ENCODE measurements at places on chromosomes 2 and 18. TPM values are rescaled to one million over a fixed set of nuclear protein-coding genes. Genes with fewer than 3 reads are reported as not detected.

RUFY4 gene
- not detected for total RNA-seq

TGFA gene
- total RNA-seq, result 36.4 TPM

SLC11A1 gene
- 0.35 TPM for total RNA-seq

IL1RN gene
- 5.0 TPM for total RNA-seq

COL4A3 gene
- 2.2 TPM for total RNA-seq

BMP10 gene
- not detected for total RNA-seq

FBXO48 gene
- 1.2 TPM for total RNA-seq

ERFE gene
- total RNA-seq, result 18.3 TPM

EIF5B gene
- 53.4 TPM for total RNA-seq

GLB1L gene
- total RNA-seq, result 10.8 TPM

SFTPB gene
- total RNA-seq, result not detected

NRP2 gene
- total RNA-seq, result 25.5 TPM

KCNS3 gene
- total RNA-seq, result 28.8 TPM

UGT1A8 gene
- total RNA-seq, result 0.17 TPM

SP140 gene
- total RNA-seq, result 0.58 TPM
